ENCODE measurements at places on chromosomes 3 and 15. TPM values are rescaled to one million over a fixed set of nuclear protein-coding genes. Genes with fewer than 3 reads are reported as not detected.

Gene SEC62
- total RNA-seq, result 87.4 TPM

- H3K27me3 ChIP-seq, result peaks cover 50% of the 10 kb centered on the region
- H3K4me1 ChIP-seq, result peaks cover 4% of the 10 kb centered on the region
- peak overlapping the region; percentile 86 for H3K4me3 ChIP-seq
These were observed 680 bp downstream of the GOLIM4 start for GRCh38 chr3:168094877-168095610.

Gene THRB
- 1.2 TPM for total RNA-seq

- H3K4me1 ChIP-seq, result peaks cover 3% of the 10 kb centered on the region
- H3K27me3 ChIP-seq, result no peaks in the 10 kb centered on the region
- H3K36me3 ChIP-seq, result no peaks in the 10 kb centered on the region
- no peak within 1 kb of the TSS for H3K4me3 ChIP-seq
- no peak within 1 kb of the TSS for H3K27ac ChIP-seq
These were observed at the start of gene LIPH for GRCh38 chr3:185552358-185552877. Gene LIPH (minus strand): TSS chr3:185552588. CDS start chr3:185552471, 117 bp downstream.

Gene LRRC31
- not detected for total RNA-seq

- peak overlapping the region; percentile 39 for H3K27ac ChIP-seq
- H3K4me3 ChIP-seq, result peak overlapping the region; percentile 22
- H3K36me3 ChIP-seq, result no peaks in the 10 kb centered on the region
- H3K4me1 ChIP-seq, result peaks cover 13% of the 10 kb centered on the region
- no peaks in the 10 kb centered on the region for H3K27me3 ChIP-seq
- DNase-seq, result peak; percentile 47
These were observed 3.2 kb downstream of the NEIL1 start for GRCh38 chr15:75349851-75350588.

DNA sequence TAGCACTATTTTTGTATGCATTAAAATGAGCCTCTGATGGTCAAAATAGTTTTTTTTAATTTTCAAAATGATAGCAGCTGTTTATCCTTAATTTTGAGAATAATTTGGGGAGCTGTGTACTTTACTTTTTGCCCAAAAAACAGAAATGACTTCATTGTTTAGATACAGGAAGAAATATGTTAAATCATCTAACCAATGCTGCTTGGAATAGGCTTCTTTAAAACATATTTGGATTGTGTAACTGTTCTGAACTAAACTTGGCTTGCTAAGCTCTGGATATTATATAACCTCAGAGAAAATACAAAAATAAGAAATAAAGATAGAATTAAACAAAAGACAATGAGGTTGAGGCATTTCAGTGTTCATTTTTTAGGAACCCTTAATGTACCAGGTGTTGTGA lies 119.3 kb downstream of the SERPINI1 start:
- H3K4me1 ChIP-seq, result no peaks in the 10 kb centered on the region
- DNase-seq, result no peak
- H3K36me3 ChIP-seq, result no peaks in the 10 kb centered on the region

GRCh38 chr3:36792342-36792741 lies 28.0 kb upstream of the DCLK3 start:
- H3K4me1 ChIP-seq, result peaks cover 3% of the 10 kb centered on the region
- DNase-seq, result no peak
- peaks cover 34% of the 10 kb centered on the region for H3K27me3 ChIP-seq

GRCh38 chr15:35689266-35689665 lies 143.3 kb upstream of the DPH6 start:
- DNase-seq, result no peak
- peaks cover 57% of the 10 kb centered on the region for H3K27me3 ChIP-seq
- peaks cover 2% of the 10 kb centered on the region for H3K36me3 ChIP-seq
- H3K4me3 ChIP-seq, result no peak overlapping the region
- H3K4me1 ChIP-seq, result no peaks in the 10 kb centered on the region
- no peak overlapping the region for H3K27ac ChIP-seq

- H3K27ac ChIP-seq, result peak overlapping the region; percentile 49
- H3K27me3 ChIP-seq, result peaks cover 55% of the 10 kb centered on the region
- DNase-seq, result no peak
These were observed 22.3 kb upstream of the CFAP161 start for GRCh38 chr15:81111510-81112470.

DNA sequence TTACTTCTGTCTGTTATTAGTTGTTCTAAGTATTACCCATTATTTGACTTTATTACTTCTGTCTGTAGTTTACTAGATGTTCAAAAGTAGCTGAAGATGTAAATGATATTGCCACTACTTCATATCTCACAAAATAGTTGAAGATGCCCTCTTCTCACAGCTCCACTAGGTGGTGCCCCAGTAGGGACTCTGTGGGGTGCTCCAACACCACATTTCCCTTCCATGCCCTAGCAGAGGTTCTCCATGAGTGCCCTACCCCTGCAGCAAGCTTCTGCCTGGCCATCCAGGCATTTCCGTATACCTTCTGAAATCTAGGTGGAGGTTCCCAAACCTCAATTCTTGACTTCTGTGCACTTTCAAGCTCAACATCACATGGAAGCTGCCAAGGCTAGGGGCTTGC lies 80.8 kb downstream of the KCNH8 start:
- no peaks in the 10 kb centered on the region for H3K36me3 ChIP-seq
- peaks cover 4% of the 10 kb centered on the region for H3K27me3 ChIP-seq
- DNase-seq, result no peak
- no peak overlapping the region for H3K4me3 ChIP-seq

GRCh38 chr3:37129871-37130270 lies 44.5 kb downstream of the LRRFIP2 start:
- no peak overlapping the region for H3K27ac ChIP-seq
- DNase-seq, result no peak
- no peak overlapping the region for H3K4me3 ChIP-seq
- no peaks in the 10 kb centered on the region for H3K27me3 ChIP-seq
- H3K4me1 ChIP-seq, result peaks cover 19% of the 10 kb centered on the region

Gene LRTM1
- not detected for total RNA-seq

GRCh38 chr3:141425523-141426233 lies 57.4 kb downstream of the ZBTB38 start:
- peaks cover 9% of the 10 kb centered on the region for H3K36me3 ChIP-seq
- no peak for DNase-seq
- H3K4me3 ChIP-seq, result no peak overlapping the region
- peaks cover 40% of the 10 kb centered on the region for H3K4me1 ChIP-seq

GRCh38 chr3:124483915-124484470 lies 246.3 kb upstream of the UMPS start:
- no peak overlapping the region for H3K27ac ChIP-seq
- no peaks in the 10 kb centered on the region for H3K4me1 ChIP-seq
- no peak overlapping the region for H3K4me3 ChIP-seq
- peaks cover 6% of the 10 kb centered on the region for H3K36me3 ChIP-seq
- peaks cover 45% of the 10 kb centered on the region for H3K27me3 ChIP-seq
- DNase-seq, result no peak

DNA sequence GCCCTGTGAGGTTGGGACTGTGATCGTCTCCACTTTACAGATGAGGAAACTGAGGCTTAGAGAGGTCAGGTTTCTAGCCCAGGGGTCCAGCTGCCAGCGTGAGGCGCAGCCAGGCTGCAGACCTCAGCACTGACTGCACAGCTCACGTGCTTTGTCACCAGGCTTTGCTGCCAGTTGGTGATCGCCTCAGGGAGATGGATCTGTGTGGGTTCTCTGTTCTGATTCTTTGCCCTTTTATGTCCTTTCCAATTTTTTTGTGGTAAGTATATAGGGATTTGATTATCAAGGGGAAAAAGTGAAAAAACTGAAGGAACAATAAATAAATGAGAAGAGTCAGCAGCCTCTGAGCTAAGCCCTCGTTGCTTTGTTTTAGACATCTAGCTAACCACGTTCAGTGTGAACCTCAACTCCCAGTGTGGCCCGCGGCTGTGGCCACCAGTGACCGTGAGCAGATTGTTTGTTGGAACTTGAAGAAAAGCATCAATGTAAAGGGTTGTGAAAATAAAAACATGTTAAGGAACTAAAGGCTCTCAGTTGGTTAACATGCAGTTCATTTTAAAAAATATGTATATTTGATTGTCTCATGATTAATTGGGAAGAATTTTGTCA lies 117.6 kb downstream of the PDE8A start:
- H3K27me3 ChIP-seq, result no peaks in the 10 kb centered on the region
- H3K36me3 ChIP-seq, result peaks cover 11% of the 10 kb centered on the region
- no peak for DNase-seq
- peaks cover 10% of the 10 kb centered on the region for H3K4me1 ChIP-seq

GRCh38 chr15:89034305-89034704 lies 54.0 kb upstream of the ABHD2 start:
- no peak overlapping the region for H3K27ac ChIP-seq
- no peak for DNase-seq
- H3K27me3 ChIP-seq, result peaks cover 38% of the 10 kb centered on the region
- H3K4me3 ChIP-seq, result no peak overlapping the region
- H3K4me1 ChIP-seq, result peaks cover 6% of the 10 kb centered on the region
